ENCODE measurements at places on chromosomes 7 and 10. TPM values are rescaled to one million over a fixed set of nuclear protein-coding genes. Genes with fewer than 3 reads are reported as not detected.

DNA sequence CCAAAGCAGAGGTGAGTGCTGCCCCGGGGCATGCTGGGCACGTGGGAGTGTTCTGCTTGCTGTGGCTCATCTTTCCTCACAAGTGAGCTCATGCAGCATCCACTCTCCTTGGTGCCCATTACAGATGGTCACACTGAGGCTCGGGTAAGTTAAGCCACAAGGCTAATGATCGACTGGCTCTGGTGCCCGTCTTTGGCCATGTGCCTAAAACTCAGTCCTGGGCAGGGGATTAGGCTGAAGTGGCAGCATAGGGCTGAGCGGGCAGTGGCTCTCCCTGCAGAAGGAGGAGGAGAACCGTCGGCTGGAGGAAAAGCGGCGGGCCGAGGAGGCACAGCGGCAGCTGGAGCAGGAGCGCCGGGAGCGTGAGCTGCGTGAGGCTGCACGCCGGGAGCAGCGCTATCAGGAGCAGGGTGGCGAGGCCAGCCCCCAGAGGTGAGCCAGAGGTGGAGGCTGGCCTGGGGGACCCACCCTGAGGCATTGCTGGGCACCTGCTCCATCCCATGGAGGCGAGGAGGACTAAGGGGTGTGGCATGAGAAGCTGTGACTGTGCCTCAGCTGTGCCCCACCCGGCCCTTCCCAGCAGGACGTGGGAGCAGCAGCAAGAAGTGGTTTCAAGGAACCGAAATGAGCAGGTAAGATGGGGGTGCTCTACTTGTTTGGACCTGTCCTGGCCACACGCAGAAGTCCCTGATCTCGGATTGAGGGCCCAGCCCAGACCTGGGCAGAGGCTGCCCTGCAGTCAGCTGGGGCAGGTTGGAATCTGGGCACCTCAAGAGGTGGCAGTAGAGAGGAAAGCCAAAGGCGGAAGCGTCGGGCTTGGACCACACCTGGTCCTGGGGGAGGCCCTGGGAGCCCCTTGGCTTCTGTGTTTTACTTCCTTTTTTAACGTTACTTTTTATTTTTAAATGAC is 7.3 kb downstream of the PGAM2 start:
- H3K36me3 ChIP-seq: peaks cover 25% of the 10 kb centered on the region
- no peak for DNase-seq
- no peak overlapping the region for H3K4me3 ChIP-seq

- H3K27ac ChIP-seq: no peak overlapping the region
- H3K27me3 ChIP-seq: no peaks in the 10 kb centered on the region
- H3K4me3 ChIP-seq: no peak overlapping the region
- no peak for DNase-seq
- no peaks in the 10 kb centered on the region for H3K4me1 ChIP-seq
- H3K36me3 ChIP-seq: no peaks in the 10 kb centered on the region
Measured at GRCh38 chr10:63416376-63416775, 49.4 kb downstream of the JMJD1C start.

HMX2 gene
- 0.12 TPM for polyA plus RNA-seq

WIPF3 gene
- 1.6 TPM for polyA plus RNA-seq
